ENCODE measurements at places on chromosomes 2 and 18. TPM values are rescaled to one million over a fixed set of nuclear protein-coding genes. Genes with fewer than 3 reads are reported as not detected.

The TP53I3 gene
- 64.4 TPM for total RNA-seq

DNA sequence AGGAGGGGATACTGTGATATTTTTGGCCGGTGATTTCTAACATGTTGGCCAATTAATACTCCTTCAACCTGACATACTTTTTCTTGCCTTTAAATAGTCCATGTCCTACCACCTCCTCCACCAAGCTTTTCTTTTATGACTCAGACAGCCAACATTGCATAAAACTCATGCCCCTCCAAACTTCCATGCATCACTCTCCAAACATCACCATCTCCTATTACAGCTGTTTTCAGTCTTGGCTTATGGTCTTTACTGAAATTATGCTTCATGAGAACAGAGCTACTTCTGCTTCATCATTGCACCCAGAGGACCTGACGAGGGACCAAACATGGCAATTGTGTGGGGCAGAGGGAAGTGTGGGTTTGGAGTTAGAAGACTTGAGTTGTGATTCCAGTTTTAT lies 305.4 kb downstream of the LPIN1 start:
- peaks cover 14% of the 10 kb centered on the region for H3K27me3 ChIP-seq
- H3K4me1 ChIP-seq = no peaks in the 10 kb centered on the region
- DNase-seq = no peak
- H3K36me3 ChIP-seq = no peaks in the 10 kb centered on the region
- H3K27ac ChIP-seq = no peak overlapping the region

GRCh38 chr18:59744271-59744721 lies 47.1 kb upstream of the CCBE1 start:
- H3K4me3 ChIP-seq = no peak overlapping the region
- H3K27ac ChIP-seq = no peak overlapping the region
- H3K27me3 ChIP-seq = peaks cover 9% of the 10 kb centered on the region
- no peak for DNase-seq
- no peaks in the 10 kb centered on the region for H3K36me3 ChIP-seq

- H3K27ac ChIP-seq = no peak overlapping the region
- no peaks in the 10 kb centered on the region for H3K4me1 ChIP-seq
- H3K27me3 ChIP-seq = peaks cover 2% of the 10 kb centered on the region
- no peak overlapping the region for H3K4me3 ChIP-seq
- no peaks in the 10 kb centered on the region for H3K36me3 ChIP-seq
Observed at GRCh38 chr2:217414429-217414828, 554.6 kb upstream of the TNP1 start.

DNA sequence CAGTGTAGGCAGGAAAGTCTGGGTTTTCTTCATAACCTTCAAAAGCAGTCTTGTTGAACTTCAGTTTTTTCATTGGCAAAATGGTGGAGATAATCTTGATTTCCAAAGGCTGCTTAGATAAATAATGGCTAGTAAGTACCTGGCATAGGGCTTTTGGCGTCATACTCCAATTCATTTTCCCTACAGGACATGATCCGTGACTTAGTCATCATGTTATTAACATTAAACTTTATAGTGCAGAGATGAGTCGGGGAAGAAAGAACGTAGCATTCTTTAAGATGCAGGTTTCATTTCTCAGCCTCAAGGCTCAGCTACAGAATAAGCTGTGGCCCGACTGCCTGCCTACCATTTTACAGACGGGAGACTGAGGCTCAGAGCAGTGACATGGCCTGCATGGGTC lies 64.0 kb downstream of the RALBP1 start:
- H3K4me1 ChIP-seq = peaks cover 3% of the 10 kb centered on the region
- no peaks in the 10 kb centered on the region for H3K27me3 ChIP-seq
- DNase-seq = no peak
- H3K36me3 ChIP-seq = peaks cover 19% of the 10 kb centered on the region
- no peak overlapping the region for H3K4me3 ChIP-seq

GRCh38 chr2:222358876-222359275 lies 60.1 kb upstream of the PAX3 start:
- H3K27me3 ChIP-seq = peaks cover 2% of the 10 kb centered on the region
- no peak for DNase-seq
- H3K36me3 ChIP-seq = no peaks in the 10 kb centered on the region
- no peak overlapping the region for H3K4me3 ChIP-seq
